CD4-positive, alpha-beta T cell treated with Interleukin-4 for 4 hours (primary cell): ENCODE measurements at places on chromosomes 16 and 17.

- DNase-seq, result no peak
Measured at GRCh38 chr17:67054011-67054591, 9.7 kb downstream of the CACNG1 start.

- DNase-seq, result no peak
Measured at GRCh38 chr17:79036596-79036995, 12.6 kb downstream of the C1QTNF1 start.

GRCh38 chr16:79845734-79846135 is 245.2 kb upstream of the MAF start:
- no peak for DNase-seq

DNA sequence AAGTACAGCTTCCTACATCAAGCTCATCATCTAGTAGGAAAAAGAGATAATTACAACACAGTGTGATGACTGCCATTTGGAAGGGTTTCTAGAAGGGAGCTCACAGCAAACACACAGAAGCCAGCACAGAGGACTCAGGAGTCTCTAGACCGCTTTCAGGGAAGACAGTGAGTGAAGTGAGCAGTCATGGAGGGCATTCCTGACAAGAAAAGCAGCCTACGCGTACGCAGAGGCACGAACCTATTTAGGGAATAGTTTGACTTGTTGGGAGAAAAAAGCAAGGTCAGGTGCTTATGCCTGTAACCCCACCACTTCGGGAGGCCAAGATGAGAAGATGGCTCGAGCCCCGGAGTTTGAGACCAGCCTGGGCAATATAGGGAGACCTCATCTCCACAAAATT is 8.4 kb upstream of the HASPIN start:
- DNase-seq, result no peak

GRCh38 chr17:79393358-79394052 is 217.3 kb downstream of the RBFOX3 start:
- DNase-seq, result peak; percentile 44

DNA sequence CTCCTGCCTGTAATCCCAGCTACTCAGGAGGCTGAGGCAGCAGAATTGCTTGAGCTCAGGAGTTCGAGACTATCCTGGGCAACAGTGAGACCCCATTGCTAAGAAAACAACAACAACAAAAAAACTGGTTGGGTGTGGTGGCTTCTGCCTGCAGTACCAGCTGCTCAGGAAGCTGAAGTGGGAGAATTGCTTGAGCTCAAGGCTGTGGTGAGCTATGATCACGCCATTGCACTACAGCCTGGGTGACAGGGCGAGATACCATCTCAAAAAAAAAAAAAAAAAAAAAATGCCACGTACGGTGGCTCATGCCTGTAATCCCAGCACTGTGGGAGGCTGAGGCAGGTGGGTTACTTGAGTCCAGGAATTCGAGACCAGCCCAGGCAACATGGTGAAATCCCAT is 34.1 kb downstream of the NME2 start:
- DNase-seq, result peak; percentile 28

- no peak for DNase-seq
Measured at GRCh38 chr16:931626-932500, 38.9 kb downstream of the LMF1 start.

- no peak for DNase-seq
Measured at GRCh38 chr16:24978370-24978914, 36.7 kb downstream of the ARHGAP17 start.

DNA sequence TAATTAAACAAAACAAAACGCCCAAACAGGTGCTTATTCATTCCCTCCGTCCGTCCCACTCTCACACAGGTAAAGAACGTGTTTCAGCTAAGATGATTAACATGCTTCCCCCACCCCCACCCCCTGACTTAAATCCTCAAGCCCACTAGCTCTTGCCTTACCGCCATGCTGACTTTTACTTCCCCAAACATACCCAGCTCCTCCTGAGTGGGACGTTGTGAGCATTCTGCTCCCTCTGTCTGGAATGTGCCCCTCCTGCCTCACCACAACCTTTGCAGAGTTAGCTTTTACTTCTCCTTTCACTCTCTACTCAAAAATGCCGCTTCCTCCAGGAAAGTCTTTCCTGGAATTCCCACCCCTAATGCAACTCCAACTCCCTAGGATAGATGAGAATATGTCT is 774.0 kb upstream of the RBFOX1 start:
- no peak for DNase-seq

DNA sequence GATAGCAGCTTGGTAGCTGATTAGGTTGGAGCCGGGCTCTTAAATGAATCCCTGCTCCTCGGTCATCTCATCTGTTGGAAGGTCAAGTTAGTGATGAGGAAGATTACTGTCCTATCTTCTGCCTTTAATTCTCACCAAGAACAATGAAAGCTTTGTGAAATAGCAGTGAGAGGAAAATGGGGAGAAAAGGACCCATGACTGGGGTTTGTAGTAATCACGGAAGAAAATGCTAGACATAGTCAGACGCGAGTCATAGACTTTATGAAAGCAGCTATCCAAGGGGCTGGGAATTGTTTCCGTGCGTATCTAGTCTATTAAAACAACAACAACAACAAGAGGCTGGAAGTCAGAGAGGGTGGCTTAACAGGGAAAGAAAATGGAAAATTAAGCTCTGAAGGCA is 18.3 kb downstream of the PIK3R5 start:
- no peak for DNase-seq

GRCh38 chr16:3035289-3035971 is 1.3 kb downstream of the BICDL2 start:
- DNase-seq, result no peak

GRCh38 chr16:55499951-55500529 is 8.8 kb upstream of the LPCAT2 start:
- no peak for DNase-seq

- no peak for DNase-seq
Measured at GRCh38 chr16:81657781-81658180, 121.3 kb upstream of the PLCG2 start.

- peak; percentile 63 for DNase-seq
Measured at GRCh38 chr17:13024526-13025257, 6.9 kb upstream of the ELAC2 start.

DNA sequence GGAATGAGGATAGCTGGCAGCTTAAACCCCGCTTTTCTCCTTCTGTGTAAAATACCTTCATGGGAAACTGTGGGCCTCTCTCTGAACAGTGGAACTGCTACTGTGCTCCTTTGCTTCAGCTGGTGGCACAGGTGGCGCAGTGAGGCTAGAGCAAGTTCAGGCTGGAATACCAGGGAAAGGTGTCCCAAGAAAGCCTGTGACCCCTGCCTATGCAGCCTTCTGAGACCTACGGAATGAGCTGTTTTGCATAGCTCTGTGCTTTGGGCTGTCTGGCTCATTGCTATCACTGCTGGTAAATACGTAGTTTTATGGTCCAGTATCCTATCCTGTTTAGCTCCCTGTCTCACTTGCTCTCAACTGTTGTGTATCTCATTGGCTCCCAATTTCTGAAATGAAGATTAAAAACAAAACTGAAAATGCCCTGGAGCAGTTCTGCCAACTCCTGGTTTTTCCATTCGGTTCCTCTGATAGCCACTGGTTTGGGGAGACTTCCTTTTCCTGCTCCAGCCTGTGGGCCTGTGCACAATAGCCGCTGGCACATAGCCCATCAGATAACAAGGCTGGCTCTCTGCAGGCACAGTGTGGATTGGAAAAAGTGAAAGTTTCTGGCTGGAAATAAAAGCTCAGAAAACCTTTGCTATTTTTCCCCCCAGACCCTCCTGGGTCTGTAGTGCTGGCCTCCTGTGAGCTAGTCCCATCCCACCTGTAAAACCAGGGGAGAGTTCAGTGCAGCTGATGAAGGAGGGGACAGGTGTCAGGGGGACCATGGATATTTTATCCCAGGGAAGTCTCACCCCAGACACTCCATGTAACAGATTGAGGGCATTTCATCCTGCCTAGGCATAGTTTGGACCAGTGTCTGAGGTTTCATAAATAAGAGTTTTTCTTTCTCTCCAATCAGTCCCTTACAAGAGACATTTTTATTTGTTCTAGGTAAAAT is 24.0 kb downstream of the LIMD2 start:
- DNase-seq, result no peak

DNA sequence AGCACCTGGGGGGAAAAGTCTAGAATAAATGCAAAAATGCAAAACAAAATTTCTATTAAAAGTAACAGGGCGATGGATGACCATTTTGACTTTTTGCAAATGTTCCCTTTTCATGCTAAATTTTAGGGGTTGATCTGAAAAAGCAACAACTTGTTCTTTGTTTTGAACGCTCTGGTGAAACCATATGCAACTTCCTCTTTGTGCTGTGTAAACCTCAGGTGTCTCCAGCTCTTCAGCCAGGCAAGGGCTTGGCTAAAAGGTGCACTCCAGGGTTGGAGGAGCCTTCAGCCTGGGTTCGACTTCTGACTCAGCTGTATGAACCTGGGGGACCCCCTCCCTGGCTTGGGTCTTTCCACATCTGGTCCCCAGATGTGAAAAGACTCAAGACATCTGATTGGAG is 9.5 kb downstream of the IRF8 start:
- DNase-seq, result no peak

DNA sequence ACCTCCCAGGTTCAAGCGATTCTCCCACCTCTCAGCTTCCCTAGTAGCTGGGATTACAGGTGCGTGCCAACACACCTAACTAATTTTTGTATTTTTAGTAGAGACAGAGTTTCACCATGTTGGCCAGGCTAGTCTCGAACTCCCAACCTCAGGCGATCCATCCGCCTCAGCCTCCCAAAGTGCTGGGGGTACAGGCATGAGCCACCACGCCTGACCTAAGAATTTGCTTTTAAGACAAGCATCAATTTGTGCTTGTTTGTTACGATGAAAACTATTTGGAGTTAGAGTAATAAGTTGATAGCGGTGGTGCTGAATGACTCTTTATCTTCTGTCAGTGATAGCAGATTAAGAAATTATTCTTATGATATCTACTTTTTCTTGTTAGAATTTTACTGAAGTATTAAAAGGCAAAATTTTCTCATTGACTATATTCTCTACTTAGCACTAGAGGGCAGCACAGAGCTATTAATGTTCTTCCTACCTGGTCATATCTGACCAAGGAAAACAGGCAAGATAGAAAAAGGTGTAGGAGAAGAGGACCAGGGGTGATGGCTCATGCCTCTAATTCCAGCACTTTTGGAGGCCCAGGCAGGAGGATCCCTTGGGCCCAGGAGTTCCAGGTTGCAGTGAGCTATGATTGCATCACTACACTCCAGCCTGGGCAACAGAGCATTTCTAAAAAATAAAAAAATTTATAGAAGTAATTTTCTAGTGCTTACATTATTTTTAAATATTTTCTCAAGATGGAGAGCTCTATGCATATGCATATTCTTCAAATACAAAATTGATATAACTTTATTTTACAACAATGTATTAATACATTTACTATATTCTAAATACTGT is 24.5 kb downstream of the STXBP4 start:
- DNase-seq, result peak; percentile 61
